Omental fat pad (tissue), 4 donors: ENCODE measurements at places on chromosomes 5 and 9.

DNA sequence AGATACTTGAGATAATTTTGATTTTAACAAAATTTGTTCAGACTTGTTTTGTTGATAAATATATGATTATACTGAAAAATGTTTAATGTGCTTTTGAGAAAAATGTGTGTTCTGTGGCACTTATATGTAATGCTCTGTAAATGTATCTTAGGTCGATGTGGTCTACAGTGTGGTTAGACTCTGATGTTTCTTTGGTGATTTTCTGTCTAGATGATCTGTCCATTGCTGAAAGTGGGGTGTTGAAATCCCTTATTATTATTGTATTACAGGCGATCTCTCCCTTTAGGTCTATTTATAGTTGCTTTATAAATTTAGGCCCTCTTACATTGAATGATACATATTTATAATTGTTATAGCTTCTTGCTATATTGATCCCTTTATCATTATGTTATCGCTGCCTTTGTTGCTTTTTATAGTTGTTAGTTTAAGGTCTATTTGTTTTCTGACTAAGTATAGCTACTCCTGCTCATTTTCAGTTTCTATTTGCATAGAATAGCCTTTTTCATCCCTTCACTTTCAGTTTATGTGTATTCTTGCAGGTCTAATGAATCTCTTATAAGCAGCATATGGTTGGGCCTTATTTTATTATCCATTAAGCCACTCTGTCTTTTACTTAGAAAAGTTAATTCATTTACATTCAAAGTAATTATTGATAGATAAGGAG lies 124.3 kb downstream of the MRPS30 start:
- DNase-seq: no peak

- DNase-seq: no peak
These were observed 505 bp downstream of the C5orf34 start for GRCh38 chr5:43514471-43514815.

DNA sequence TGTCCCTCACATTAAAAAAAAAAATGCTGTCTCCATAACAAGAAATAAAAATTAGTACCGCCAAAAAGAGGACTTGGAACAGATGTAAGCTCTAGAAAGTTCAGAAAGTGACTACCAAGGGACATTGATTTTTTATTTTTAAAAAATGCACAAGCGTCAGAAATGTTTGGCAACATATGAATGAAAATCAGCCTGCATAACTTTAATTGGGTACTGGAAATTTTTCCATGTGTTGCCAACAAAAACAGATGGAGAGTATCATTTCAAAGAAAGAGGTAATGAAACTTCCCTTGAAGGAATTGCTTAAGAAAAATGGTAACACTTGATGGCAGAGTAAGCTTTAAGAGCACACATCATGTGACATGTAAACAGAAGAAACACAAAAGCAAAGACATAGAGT lies 47.2 kb downstream of the OR2K2 start:
- DNase-seq: no peak

- no peak for DNase-seq
These were observed 27.9 kb upstream of the MUSK start for GRCh38 chr9:110640736-110641135.

GRCh38 chr5:122736086-122736845 lies 38.6 kb upstream of the SNX2 start:
- DNase-seq: no peak

GRCh38 chr5:10420468-10420867 lies 21.2 kb upstream of the ROPN1L start:
- no peak for DNase-seq
